ENCODE measurements at places on chromosomes 1 and 21.
A peak's percentile ranks its signal among the peaks of the same experiment; 100 is the strongest.

DNA sequence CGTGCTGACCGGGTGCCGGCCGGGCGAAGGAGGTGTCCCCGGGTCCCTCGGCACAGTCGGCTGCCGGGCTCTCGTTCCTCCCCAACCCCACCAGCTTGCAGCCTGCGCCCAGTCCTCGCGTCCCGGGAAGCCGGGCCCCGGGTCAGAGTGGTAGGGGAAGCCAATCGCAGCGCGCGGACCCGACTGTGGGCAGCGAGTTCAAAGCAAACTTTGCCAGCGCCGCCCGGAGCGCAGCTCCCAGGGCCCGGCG is 328 bp downstream of the MYCL start:
- DNase-seq: no peak

DNA sequence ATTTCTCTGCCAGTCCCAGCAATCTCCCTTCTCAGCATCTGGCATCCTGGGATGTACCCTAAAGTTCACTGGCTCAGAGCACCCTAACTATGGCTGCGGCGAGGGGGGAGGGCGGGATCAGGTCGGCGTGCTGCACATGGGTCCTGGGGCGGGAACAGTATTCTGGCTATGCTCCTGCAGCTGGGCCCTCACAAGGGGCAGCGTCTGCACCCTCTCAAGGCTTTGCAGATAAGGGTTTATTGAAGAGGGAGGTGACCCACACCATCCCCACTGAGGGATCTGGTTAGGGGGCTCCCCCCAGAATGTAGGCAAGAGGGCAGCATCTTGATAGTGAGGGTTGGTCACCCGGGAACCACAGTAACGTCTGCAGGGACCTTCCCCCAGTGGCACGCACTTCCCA is 44.9 kb upstream of the PCBP3 start:
- DNase-seq: no peak

DNA sequence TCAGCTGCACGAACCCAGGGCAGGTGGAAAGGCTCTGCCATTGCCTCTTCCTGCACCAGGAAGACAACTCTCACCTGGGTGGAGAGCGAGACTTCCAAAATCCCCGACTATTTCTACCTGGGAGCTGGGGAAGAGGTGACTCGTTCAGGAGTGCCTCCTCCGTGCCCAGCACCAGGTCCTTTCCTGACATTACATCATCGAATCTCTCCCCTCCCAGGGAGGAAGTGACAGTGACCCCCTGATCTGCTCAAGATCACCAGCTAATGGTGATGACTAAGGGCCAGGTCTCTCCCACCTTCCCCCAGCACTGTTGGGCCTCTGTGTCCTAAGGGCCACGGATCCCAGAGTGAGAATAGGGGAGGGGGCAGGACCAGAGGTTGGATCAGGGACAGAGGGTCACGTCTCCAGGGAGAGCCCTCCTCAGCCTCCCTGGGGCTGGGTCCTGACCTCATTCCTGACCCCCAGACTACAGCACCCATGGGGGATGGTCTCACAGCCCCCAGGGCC is 6.8 kb downstream of the MEGF6 start:
- DNase-seq: no peak

DNA sequence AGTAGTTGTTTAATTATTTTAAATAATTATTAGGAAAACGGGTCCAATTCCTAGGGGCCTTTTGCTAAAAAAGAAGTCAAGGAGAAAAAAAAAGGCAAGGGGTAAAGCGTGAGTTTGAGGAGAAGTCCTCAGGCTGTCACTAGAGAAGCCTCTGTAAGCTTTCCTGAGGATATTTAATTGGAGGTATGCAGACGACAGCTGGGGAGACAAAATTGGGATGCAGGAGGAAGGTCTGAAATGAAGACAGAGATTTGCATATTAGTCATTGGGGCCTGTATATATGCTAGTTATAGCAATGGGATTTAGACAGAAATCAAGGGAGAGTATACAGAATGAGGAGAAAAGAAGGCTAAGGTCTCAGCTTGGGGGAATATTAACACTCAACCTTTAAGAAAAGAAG is 8.6 kb downstream of the ATP6V1G3 start:
- no peak for DNase-seq

- no peak for DNase-seq
Observed at GRCh38 chr1:224433701-224434672, 610 bp downstream of the WDR26 start.

DNA sequence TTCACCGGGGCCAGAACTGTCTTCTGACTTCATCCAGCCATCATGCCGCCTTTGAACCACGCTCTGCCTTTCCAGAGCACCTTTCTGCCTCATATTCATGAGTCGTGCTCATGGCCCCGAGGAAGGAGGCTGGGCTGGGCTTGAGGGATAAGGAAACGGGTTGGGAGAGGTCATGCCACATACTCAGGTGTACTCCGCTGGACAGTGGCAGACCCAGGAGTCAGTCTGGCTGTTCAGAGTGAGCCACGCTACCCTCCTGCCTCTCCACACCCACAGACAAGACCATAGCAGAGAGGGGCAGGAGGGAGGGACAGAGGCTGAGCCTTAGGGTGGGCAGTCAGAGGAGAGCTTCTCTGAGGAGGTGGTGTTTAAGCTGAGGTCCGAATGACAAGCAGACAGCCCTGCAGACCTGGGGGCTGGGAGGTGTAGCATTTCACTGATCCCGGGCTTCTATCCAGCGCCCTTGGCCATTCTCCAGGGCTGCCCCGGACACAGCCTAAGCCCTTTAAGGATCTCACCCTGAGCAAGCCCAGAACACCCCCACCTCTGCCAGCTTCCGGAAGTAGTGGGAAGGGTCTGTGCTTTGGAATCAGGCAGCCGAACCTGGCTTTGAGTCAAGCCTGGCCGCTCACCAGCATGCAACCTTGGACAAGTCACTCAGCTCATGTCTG is 102.3 kb downstream of the LACTBL1 start:
- DNase-seq: no peak

GRCh38 chr1:17440074-17440826 is 773 bp upstream of the RCC2 start:
- DNase-seq: peak; percentile 11

DNA sequence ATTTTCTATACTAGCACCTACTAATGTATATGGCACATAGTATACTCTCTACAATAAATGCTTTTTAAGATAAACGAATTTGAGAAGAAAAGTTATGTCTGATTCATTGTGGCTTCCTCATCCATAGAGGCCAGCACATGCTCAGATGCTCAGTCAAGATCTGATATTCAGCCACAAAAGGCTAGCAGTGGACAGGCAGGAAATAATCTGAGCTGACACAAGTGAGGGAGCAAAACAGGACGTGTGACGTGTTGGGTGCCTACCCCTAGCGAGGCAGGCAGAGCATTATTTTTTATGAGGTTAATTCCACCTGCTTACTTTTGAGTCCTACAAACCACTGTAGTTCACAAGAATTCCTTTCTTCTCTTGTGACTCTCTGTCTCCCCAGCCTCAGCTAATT is 550.9 kb downstream of the SMYD3 start:
- DNase-seq: no peak

DNA sequence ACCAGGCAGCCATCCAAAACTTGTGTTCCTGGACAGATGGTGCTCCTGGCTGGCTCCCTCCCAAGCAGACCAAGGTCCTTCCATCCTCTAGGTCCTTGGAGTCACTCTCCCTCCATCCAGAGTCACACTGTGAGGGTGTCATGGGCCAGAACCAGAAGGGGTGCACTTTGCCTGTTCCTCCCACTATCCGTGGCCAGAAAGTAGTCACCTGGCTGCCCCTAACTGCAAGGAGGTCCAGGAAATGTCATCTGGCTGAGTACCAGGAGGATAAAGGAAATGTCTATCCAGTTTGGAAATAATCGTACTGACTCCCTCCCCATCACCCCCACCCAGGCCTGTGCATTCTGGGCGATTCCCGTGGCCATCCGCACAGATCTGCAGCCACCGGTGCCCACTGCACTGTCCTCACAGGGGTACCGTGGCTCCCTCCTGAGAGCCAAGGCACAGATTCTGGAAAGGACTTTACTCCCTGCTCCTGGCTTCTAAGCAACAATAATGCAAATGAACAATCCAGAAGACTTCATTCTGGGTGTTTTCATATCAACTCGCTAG is 253.2 kb downstream of the NPHP4 start:
- DNase-seq: no peak

DNA sequence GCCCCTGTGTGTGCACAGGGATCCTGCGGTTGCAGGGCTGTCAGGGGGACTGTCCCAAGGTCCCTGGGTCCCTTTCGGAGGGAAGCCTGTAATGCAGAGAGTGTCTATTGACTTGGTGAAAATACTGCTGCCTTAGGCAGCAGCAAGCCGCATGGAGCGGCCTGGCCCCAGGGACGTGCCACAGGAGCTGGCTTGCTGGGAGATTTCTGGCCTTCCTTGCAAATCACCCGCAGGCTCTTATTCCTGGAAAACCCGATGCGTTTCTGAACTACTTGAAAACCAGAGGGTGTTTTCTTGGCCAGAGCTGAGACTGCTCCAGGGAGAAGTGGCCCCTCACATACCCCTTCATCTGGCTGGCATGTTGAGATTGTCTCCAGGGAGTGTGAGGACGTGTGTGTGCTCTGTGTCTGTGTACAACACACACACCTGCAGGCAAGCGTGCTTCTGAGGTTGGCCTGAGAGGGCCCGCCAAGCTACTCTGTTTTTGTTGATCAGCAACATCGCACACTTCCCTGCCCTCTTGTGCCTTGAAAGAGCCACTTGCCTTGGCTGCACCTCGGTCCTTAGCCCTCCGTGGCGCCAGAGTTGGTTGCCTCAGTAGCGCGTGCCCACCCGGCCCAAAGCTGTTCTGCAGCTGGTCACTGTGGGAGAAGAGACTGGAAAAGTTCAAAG is 10.5 kb downstream of the PRDM16 start:
- DNase-seq: no peak

DNA sequence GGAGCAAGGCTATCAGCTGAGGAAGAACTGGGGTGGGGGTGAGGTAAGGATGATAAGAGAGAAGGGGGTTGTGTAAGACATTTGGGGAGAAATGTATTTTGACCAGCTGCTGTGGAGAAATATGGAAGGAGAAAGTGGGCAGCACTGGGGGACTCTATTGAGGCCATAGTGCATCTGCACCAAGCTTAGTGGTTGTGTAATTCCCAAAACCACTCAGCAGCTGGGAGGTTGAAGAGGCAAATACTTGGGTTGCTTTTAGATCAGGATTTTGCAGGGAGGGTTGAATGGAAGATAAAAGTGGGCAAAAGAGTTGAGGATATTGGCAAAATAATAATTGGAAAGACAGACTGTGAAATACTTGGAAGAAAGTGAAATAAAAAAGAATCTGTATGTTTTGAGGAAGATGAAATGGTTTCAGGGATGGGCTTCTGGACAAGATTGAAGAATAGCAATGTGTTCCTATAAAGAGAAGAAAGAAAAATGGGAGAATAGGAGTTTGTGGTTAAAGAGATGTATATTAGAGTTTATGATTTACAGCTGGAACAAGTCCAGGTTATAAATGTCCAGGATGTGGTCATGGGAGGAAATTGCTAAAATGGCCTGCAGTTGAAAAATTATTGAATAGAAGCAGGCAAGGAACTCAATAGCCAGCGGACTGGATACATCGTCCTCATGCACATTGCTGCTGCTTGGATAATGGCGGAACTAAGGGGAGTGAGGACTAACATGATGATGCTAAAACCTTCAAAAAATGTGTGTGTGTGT is 162.7 kb downstream of the DNM3 start:
- no peak for DNase-seq

GRCh38 chr21:16264319-16264718 is 534.5 kb downstream of the USP25 start:
- DNase-seq: no peak

- DNase-seq: no peak
Observed at GRCh38 chr21:41133874-41134522, 34.0 kb upstream of the BACE2 start.
